ENCODE measurements at places on chromosomes 1 and 21. TPM values are rescaled to one million over a fixed set of nuclear protein-coding genes. Genes with fewer than 3 reads are reported as not detected.

Gene TMPRSS3
- total RNA-seq: not detected

Gene C1orf167
- total RNA-seq: not detected

Gene TAS1R3
- total RNA-seq: 0.21 TPM

Gene AIM2
- total RNA-seq: not detected

Gene ANGPTL3
- total RNA-seq: not detected

Gene NR0B2
- not detected for total RNA-seq

Gene SCAMP3
- 44.5 TPM for total RNA-seq

Gene CFAP45
- total RNA-seq: 0.24 TPM

Gene ADARB1
- total RNA-seq: 13.0 TPM

Gene ZNHIT6
- 6.0 TPM for total RNA-seq

Gene CYP4Z1
- total RNA-seq: not detected

Gene A3GALT2
- not detected for total RNA-seq

Gene NEXN
- total RNA-seq: 0.48 TPM

Gene PDZK1
- under 0.01 TPM for total RNA-seq

Gene IL19
- total RNA-seq: not detected

Gene SELP
- total RNA-seq: not detected

Gene OR2AJ1
- total RNA-seq: not detected

Gene RCSD1
- under 0.01 TPM for total RNA-seq

Gene LCE2A
- total RNA-seq: not detected

Gene ALX3
- not detected for total RNA-seq

Gene KRTAP21-2
- total RNA-seq: not detected

Gene KRTAP20-3
- not detected for total RNA-seq

Gene ARF1
- total RNA-seq: 201 TPM

Gene SLC26A9
- not detected for total RNA-seq

Gene CD48
- total RNA-seq: not detected

Gene CLCNKB
- under 0.01 TPM for total RNA-seq

Gene HORMAD1
- total RNA-seq: 1.2 TPM

Gene PADI2
- total RNA-seq: 25.5 TPM

Gene TSSK3
- total RNA-seq: not detected

Measured in tracheal epithelial cell (primary cell).